Neural progenitor cell (in vitro differentiated cells): ENCODE measurements at places on chromosomes 7 and 10. TPM values are rescaled to one million over a fixed set of nuclear protein-coding genes. Genes with fewer than 3 reads are reported as not detected.

Gene FAM237B
- total RNA-seq = not detected in 2 replicates

Gene SORBS1
- total RNA-seq = 10.1 and 16.1 TPM in 2 replicates

Gene C10orf143
- total RNA-seq = 1.1 and 1.6 TPM in 2 replicates

Gene SCD
- 448 and 468 TPM in 2 replicates for total RNA-seq

Gene CTNNA3
- 11.3 and 12.9 TPM in 2 replicates for total RNA-seq

Gene APBB1IP
- total RNA-seq = not detected in 2 replicates

Gene AKR1C2
- 1.8 and 4.7 TPM in 2 replicates for total RNA-seq

Gene ZPBP
- total RNA-seq = not detected in 2 replicates

Gene BHLHA15
- 0.69 and 4.8 TPM in 2 replicates for total RNA-seq

Gene CREB3L2
- 9.9 and 10.7 TPM in 2 replicates for total RNA-seq

Gene LBX1
- not detected in 2 replicates for total RNA-seq

Gene IFIT1
- total RNA-seq = 12.4 and 13.2 TPM in 2 replicates

Gene CDC14C
- 0.15 and 0.54 TPM in 2 replicates for total RNA-seq

Gene C10orf67
- not detected in 2 replicates for total RNA-seq

Gene ABCB1
- not detected in 2 replicates for total RNA-seq

Gene VSTM4
- total RNA-seq = 0.92 and 1.2 TPM in 2 replicates

Gene R3HCC1L
- total RNA-seq = 21.7 and 26.8 TPM in 2 replicates

Gene PTF1A
- total RNA-seq = not detected in 2 replicates

Gene GDF2
- 0.19 TPM in 1 of 2 replicates, not detected in the other for total RNA-seq

Gene AQP1
- total RNA-seq = 0.87 TPM in 1 of 2 replicates, not detected in the other

Gene CCL24
- total RNA-seq = not detected in 2 replicates

Gene WDR86
- total RNA-seq = 15.0 and 33.0 TPM in 2 replicates

Gene ANKRD1
- total RNA-seq = 0.09 and 1.2 TPM in 2 replicates

Gene RGR
- total RNA-seq = 0.71 and 1.9 TPM in 2 replicates

Gene NRAP
- total RNA-seq = not detected in 2 replicates

Gene RASA4
- total RNA-seq = 6.1 and 22.8 TPM in 2 replicates

Gene NEUROD6
- total RNA-seq = not detected in 2 replicates

Gene OR9A2
- not detected in 2 replicates for total RNA-seq

Gene ASIC3
- 1.6 TPM in 1 of 2 replicates, not detected in the other for total RNA-seq

Gene ZNF485
- 4.7 and 5.4 TPM in 2 replicates for total RNA-seq

Gene DEPP1
- 0.71 TPM in 1 of 2 replicates, not detected in the other for total RNA-seq

Gene ARMH3
- 11.8 and 14.5 TPM in 2 replicates for total RNA-seq

Gene NEBL
- 52.8 and 77.6 TPM in 2 replicates for total RNA-seq

Gene CALCR
- total RNA-seq = 0.22 TPM in 1 of 2 replicates, not detected in the other

Gene TMEM236
- 0.06 TPM in 1 of 2 replicates, not detected in the other for total RNA-seq

Gene PDZD7
- 0.25 TPM in 1 of 2 replicates, not detected in the other for total RNA-seq

Gene MKI67
- total RNA-seq = 65.8 and 71.3 TPM in 2 replicates

Gene SCART1
- total RNA-seq = 0.49 and 1.1 TPM in 2 replicates

Gene ADAM22
- total RNA-seq = 10.7 and 13.7 TPM in 2 replicates

Gene CCDC172
- not detected in 2 replicates for total RNA-seq

Gene NAT16
- 0.28 TPM in 1 of 2 replicates, not detected in the other for total RNA-seq

Gene CYP3A4
- not detected in 2 replicates for total RNA-seq

Gene C7orf57
- not detected in 2 replicates for total RNA-seq

Gene RHOBTB1
- total RNA-seq = 15.1 and 21.5 TPM in 2 replicates

Gene INMT
- total RNA-seq = 5.0 and 7.8 TPM in 2 replicates

Gene MYH16
- not detected in 2 replicates for total RNA-seq

Gene C7orf33
- total RNA-seq = not detected in 2 replicates

Gene IFIT2
- 0.06 and 0.22 TPM in 2 replicates for total RNA-seq
